ENCODE measurements at places on chromosomes 13 and 19. TPM values are rescaled to one million over a fixed set of nuclear protein-coding genes. Genes with fewer than 3 reads are reported as not detected.

Gene KCNC3
- 38.4 TPM for polyA plus RNA-seq

Gene S1PR5
- polyA plus RNA-seq = 1.6 TPM

Gene EFNB2
- 146 TPM for polyA plus RNA-seq

Gene ZNF888
- polyA plus RNA-seq = 14.2 TPM

Gene PROZ
- 2.8 TPM for polyA plus RNA-seq

Gene KLK10
- polyA plus RNA-seq = not detected

Gene HNRNPA1L2
- polyA plus RNA-seq = 21.9 TPM

Gene COL4A1
- 675 TPM for polyA plus RNA-seq

Gene ZNF416
- polyA plus RNA-seq = 7.8 TPM

Gene ZNF98
- 1.3 TPM for polyA plus RNA-seq

Gene SEMA6B
- polyA plus RNA-seq = 3.8 TPM

Gene PET100
- polyA plus RNA-seq = 86.2 TPM

Gene ZNF837
- polyA plus RNA-seq = 5.3 TPM

Gene RBM42
- 61.6 TPM for polyA plus RNA-seq

Gene ZNF878
- 1.4 TPM for polyA plus RNA-seq

Gene CADM4
- polyA plus RNA-seq = 48.7 TPM

Gene ZNF793
- polyA plus RNA-seq = 19.8 TPM

Gene ANKLE1
- 0.84 TPM for polyA plus RNA-seq

Gene POGLUT2
- 57.8 TPM for polyA plus RNA-seq

All from right renal pelvis (tissue), 4 donors.